ENCODE measurements at places on chromosomes 16 and 17.
A peak's percentile ranks its signal among the peaks of the same experiment; 100 is the strongest.

DNA sequence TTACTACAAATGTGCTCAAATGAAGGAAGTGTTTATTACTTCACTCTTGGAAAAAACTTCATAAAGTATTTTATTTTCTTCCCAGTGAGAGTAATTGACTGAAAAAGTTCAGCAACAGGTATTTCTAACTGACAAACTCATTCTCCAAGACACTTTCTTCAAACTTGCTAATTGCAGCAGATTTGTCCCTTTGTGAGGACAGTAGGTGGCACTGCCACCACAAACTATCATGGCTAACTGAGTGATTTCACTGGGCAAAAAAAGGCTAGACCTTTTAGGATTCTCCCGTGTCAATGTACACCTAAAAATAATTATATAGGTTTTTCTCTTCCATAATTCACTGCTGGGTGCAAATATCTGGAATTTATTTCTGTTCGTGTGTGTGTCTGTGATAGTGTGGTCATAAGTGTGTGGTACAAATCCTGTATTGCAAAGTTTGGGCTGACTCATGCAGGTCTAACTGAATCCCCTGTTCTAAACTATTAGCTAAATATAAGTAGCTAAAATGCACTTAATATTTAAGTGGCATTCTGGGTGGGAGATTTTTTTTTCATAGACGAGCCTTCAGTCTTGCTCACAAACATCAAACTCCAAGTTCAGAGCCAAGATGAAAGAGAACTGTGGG lies 3.9 kb downstream of the HS3ST3A1 start:
- peak; percentile 33 for DNase-seq

GRCh38 chr16:67963662-67964321 lies 4.6 kb downstream of the SLC12A4 start:
- DNase-seq: no peak

- no peak for DNase-seq
These were observed 267.1 kb upstream of the ASIC2 start for GRCh38 chr17:33560165-33560564.

- DNase-seq: peak; percentile 36
These were observed 613 bp downstream of the ECI1 start for GRCh38 chr16:2250652-2251295.

DNA sequence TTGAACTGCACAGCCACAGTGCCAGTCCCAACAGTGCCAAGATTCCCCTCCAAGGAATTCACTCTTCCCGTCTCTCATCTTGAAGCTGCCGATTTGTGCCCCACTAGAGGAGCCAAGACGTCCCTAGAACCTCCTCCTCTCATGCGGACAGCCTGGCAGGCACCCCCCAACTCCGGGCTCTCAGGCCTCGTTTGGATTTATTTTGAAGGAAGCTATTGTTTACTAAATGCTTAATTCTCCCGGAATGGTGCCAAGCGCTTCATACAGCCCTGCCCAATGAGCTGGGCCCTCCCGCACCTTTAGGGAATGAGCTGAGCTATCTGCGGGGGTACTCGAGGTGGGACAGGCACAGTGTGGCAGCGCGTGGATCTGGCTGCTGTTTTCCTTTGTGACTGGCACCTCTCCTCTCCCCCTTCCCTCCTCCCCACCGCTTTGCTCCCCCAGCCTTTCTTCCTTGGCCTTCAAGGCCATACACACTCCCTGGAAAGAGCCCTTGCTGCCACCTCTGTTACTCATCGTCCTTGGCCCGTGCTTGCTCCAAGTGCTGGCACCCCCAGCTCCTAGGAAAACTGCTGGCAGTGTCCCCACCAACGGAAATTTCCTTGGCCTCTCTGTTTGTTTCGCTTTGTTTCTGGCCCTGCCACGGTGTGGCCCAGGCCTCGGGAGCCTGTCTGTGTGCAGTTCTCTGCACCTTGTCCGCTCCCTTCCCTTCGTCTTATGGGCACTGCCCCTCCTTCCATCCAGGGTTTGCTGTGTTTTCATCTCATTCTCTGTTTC lies 49.9 kb upstream of the CDR2 start:
- no peak for DNase-seq

GRCh38 chr17:40108970-40109824 lies 8.8 kb upstream of the NR1D1 start:
- DNase-seq: no peak

DNA sequence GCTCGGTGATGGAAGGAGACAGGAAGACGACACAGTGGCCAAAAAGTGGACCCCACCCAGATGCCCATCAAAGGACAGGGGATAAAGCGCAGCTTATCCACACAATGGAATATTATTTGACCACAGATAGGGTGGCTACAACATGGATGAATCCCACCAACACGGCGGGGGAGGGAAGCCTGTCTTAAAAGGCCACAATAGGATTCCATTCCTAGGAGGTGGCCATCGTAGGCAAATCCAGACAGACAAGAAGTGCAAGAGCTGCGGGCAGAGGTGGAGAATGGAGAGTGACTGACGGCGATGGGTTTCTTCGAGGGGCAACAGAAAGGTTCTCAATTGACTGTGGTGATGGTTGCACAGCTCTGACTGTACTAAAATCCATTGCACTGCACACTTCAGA lies 16.0 kb downstream of the SLC38A8 start:
- DNase-seq: no peak

All from naive thymus-derived CD8-positive, alpha-beta T cell (primary cell).